T-helper 1 cell (primary cell): ENCODE measurements at places on chromosomes 2 and 18.
A peak's percentile ranks its signal among the peaks of the same experiment; 100 is the strongest.

GRCh38 chr2:177740700-177741099 lies 331.9 kb downstream of the PDE11A start:
- no peak for DNase-seq

GRCh38 chr2:116874021-116874420 lies 940.5 kb upstream of the DDX18 start:
- DNase-seq = no peak

DNA sequence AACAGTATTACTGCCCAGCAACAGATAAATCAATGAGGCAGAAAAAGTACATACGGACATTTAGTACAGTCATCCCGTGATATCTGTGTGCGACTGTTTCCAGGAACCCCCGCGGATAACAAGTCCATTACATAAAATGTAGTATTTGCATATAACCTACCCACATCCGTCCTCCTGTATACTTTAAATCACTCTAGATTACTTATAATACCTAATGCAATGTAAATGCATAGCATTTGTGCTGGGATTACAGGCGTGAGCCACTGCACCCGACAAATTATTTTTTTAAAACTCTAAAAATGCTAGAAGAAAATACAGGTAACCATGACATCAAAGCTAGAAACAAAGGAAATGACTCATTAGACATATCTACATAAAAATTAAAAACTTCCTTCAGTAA lies 91.6 kb downstream of the FAM161A start:
- peak; percentile 80 for DNase-seq

GRCh38 chr18:25422230-25422629 lies 70.3 kb upstream of the ZNF521 start:
- no peak for DNase-seq

GRCh38 chr2:226839951-226840350 lies 4.1 kb downstream of the RHBDD1 start:
- DNase-seq = peak; percentile 20

GRCh38 chr2:211408483-211408891 lies 852.1 kb downstream of the CPS1 start:
- DNase-seq = no peak

DNA sequence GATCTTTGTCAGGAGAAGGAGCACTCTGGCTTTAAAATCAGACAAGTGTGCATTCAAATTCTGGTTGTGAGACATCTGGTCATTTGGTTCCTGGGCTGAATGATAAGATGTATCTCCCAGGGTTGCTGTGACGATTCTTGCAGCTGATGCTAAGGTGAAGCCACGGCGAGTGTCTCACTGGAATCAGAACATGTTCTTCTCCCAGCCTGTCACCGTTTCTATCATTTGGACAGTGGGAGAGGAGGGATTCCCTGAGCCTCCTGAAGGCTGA lies 68.3 kb downstream of the NCK2 start:
- DNase-seq = no peak

DNA sequence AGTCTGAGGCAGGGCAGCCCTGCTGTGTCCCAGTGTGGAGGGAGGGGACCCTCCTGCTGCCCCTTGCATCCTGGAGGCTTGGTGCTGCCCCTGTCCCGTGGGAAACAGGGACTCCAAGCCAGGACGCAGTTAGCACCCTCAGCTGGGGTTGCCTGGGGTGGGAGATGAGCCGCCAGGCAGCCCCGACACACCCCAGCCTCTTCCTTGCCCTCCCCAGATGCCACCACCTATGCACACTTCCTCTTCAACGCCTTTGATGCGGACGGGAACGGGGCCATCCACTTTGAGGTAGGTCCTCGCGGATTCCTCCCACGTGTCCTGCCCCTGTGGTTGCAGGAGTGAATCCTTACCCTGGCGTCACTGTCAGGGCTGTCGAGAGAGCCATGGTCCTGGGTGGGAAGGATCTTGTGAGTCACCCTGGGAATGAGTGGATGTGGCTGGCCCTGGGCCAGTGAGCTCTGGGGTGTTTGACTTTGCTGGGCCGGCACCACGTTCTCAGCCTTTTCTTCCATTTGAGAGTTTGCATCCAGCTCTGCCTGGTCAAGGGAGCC lies 27.5 kb upstream of the FAHD2A start:
- no peak for DNase-seq

DNA sequence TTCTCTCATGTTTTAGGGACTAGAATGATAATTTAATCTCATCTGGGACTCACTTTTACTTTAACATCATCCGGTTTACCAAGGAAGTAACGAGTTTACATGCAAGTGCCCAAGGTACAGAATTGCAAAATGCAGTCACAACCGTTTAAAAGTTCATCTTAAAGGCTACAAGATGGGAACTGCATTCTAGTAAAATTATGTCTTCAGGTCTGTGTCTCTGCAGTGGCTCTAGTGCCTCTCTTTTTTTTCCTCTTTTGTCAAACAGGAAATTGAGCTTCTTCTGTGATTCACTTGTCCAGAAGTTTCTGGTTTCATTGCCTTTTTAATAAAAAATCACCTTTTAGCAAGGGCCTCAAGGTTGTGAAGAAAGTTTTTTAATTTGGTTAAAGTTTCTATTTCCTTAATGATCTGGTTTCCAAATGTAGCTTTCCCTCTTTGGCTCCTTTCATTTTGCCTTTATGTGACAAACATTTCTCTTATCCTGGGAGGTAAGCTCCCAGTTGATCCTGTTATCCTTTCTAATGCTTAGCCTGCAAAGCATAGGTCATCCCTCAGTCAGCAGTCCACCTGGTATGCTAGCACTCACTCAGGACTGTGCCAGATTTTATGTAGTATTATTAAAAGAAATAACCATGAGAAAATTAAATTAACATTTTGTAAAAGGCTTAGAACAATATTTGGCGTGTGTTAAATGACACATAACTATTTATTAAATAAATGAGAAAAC lies 2.4 kb downstream of the GLS start:
- DNase-seq = no peak

- DNase-seq = no peak
Measured at GRCh38 chr18:72700961-72701710, 157.0 kb upstream of the CBLN2 start.

DNA sequence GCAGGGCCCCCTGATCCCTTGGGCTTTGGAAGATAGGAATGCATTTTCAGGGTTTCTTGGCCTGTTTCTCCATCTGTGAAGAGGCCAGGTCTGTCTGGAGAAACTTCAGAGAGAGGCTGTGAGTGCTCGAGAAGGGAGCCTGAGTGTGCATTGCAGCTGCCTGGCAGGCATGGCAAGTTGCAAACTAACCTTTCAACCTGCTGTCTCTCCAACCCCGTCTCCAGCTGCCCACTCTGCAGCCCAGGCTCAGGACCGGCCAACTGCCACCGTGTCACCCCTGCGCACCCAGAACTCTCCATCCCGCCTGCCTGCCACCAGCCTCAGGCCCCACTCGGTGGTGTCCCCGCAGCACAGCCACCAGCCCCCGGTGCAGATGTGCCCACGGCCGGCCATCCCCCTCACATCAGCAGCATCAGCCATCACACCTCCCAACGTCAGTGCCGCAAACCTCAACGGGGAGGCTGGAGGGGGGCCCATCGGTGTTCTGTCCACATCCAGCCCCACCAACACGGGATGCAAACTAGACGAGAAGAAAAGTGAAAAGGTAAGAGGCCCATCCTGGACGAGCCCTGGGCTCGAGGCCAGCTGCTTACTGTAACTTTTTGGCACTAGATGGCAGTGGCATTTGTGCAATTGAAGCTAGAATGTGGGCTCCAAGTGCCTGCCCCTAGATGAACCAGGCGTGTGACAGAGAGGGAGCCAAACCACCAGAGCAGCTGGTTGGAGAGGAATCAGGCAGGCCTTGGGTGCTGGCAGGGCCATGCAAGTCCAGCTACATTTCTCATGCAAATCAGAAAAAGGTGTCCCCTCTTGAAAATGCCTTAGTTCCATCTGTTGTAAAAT lies 164.6 kb downstream of the SEPTIN10 start:
- DNase-seq = no peak

- no peak for DNase-seq
Measured at GRCh38 chr18:50312296-50313030, 25.0 kb upstream of the CXXC1 start.

DNA sequence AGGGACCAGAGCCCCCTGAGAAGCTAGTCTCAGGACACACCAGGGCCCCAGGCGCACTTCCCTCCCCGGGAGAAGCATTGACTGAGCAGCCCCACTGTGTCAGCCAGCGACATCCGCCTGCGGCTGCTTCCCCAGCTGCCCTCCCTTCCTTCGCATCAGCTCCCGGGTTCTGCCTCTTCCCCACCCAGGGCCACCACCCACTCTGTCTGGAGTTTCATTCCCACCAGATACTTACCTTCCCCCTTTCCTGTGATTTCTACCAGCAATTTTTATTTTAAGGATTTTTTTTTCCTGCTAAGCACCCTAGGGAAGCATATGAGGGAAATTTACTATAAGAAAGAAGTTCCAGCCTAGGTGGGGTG lies 99.2 kb downstream of the SMAD7 start:
- no peak for DNase-seq

GRCh38 chr2:177318613-177319012 lies 54.1 kb upstream of the NFE2L2 start:
- no peak for DNase-seq

- DNase-seq = no peak
Measured at GRCh38 chr2:28424799-28425463, 32.3 kb downstream of the FOSL2 start.

DNA sequence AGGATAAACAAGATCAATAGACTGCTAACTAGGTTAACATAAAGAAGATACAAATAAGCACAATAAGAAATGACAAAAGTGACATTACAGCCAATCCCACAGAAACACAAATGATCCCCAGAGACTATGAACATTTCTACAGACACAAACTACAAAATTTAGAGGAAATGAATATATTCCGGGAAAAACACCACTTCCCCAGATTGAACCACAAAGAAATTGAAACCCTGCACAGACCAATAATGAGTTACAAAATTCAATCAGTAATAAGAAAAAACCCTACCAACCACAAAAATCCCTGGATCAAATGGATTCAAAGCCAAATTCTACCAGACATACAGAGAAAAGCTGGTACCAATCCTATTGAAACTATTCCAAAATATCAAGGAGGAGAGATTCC lies 232.4 kb upstream of the RBMS1 start:
- no peak for DNase-seq

DNA sequence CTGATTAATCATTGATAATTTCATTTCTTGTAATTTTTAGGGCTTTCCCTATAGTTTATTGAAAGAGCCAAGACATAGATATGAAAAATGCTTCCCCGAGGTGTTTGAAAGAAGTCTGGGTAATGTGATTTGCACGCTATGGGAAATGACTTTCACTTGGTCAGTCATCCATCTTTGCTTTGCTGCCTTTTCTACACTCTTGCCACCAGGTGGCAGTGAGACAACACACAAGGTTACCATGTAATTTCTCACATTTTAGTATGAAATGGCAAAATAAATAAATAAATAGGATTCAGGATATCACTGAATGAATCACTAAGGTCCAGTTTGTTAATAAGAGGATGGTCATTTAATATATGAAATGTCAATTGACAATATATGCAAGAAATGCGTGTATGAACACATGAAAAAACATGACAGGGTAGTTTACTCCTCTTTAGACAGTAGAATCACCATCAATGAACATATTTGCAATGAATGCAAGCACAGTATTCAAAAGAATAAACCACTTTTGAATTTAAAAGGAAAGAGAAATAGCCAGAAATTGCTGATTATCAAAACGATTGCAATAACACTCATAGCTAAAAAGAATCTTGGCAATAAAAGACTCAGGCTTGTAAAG lies 52.2 kb upstream of the KCNH7 start:
- DNase-seq = no peak

- no peak for DNase-seq
Measured at GRCh38 chr2:133753665-133754064, 185.4 kb upstream of the NCKAP5 start.

GRCh38 chr18:39350945-39351344 lies 1785.3 kb upstream of the CELF4 start:
- DNase-seq = no peak

GRCh38 chr18:10094655-10095054 lies 180.8 kb downstream of the VAPA start:
- no peak for DNase-seq

DNA sequence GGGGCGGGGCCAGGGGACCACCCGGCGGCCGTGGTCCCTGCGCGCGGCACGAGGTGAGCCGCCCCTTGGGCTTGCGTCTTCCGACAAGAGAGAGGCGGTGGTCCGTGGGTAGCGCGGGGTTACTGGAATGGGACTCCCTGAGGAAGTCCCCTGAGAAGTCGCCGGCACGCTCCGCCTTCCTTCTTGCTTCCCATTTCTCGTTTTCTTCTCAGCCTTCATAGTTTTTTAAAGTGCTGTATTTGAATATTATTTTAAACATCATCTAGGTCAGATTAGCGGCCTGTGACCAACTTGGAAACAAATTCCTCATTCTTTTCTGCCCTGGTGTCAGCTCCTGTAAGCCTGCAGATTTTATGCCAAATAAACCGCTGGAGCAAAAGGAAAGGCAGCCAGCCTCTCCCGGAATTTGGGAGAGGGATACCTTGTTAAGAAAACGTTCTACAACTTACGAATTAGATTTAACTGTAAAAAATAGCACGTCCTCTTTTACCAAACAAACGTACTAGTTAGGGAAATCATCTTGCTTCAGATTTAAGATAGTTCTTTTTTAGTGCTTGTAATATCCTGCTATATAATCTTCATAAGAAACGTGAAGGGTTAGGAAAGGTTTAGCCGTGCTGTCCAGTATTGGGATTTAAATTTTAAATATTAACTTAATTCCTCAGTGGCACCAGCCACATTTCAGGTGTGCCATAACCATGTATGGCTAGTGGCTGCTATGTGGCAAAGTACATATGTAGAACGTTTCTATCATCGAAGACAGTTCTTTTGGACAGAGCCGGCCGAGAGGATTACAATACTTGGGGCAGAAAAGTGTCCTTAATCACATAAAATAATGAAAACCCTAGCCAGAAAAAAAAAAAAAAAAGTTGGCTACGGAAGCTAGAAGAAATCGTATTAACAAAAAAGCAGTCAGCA lies 628 bp upstream of the PTPN2 start:
- DNase-seq = no peak

- no peak for DNase-seq
Measured at GRCh38 chr2:20618468-20618885, 32.4 kb downstream of the HS1BP3 start.

DNA sequence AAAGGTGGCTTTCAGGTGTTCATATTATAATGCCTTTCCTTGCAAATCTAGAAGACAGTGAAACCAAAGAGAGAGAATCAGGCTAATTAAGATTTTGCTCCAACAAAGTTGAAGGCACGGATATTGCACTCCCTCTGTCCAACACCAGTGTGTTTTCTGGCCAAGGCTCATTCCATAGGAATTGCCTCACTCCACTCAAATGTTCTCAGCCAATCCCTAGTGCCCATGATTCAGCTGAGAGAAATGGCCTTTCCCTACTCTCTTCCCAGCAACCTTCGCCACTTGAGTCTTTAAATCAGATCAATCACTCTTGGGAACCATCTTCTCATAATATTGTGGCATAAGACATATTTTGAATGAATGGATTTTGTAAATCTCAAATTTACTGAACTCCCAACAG lies 768.2 kb upstream of the ACVR2A start:
- no peak for DNase-seq

GRCh38 chr2:191114403-191114886 lies 36.3 kb downstream of the STAT4 start:
- DNase-seq = no peak
